Hematopoietic multipotent progenitor cell treated with erythropoietin and hydrocortisone succinate and interleukin-3 and kit ligand, for 6 days (in vitro differentiated cells): ENCODE measurements at places on chromosomes 13 and 19.

DNA sequence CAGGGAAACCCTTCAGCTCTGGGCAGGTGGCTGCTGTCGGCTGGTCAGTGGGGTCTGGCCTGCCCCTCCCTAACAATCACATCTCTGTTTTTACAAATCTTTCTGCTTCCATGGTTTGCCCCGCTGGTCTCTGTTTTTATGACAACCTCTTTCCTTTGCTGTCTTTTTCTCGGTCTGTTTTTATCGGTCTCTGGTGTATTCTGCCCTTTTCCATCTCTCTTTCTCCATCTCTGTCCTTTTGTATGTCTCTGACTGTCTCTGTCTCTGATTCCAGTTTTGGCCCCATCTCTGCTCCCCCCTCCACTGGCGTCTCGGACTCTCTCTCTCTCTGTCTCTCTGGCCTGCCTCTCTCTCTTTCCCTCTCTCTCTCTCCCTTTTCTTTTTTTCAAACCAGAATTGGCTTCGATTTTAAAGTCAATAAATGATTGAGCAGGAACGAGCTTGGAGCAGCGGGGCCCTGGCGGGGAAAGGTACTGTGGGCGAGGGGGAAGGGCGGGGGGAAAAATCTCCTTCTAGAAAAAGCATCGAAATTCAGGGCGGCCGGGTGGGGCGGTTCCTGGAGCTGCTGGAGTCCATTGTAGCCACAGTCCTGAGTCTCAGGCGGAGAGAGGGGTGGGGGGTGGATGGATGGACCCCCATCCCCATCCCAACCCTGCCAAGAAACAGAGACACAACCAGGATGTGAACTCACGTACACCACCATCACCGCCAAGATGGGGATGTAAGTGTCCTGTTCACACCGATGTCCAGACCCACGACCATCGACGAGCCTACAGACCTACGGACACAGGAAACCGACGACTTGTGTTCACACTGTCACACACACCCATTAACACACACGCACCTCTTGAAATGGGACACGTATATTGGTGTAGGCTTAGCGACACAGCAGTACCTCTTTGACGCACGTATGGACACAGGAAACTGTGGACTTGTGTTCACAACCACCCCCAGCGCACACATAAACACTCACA, 3.0 kb downstream of the NFIX start:
- no peak for DNase-seq

GRCh38 chr13:94028650-94029049, 450.8 kb downstream of the DCT start:
- no peak for DNase-seq

- no peak for DNase-seq
These were observed 1.4 kb upstream of the BST2 start for GRCh38 chr19:17406887-17407196.

DNA sequence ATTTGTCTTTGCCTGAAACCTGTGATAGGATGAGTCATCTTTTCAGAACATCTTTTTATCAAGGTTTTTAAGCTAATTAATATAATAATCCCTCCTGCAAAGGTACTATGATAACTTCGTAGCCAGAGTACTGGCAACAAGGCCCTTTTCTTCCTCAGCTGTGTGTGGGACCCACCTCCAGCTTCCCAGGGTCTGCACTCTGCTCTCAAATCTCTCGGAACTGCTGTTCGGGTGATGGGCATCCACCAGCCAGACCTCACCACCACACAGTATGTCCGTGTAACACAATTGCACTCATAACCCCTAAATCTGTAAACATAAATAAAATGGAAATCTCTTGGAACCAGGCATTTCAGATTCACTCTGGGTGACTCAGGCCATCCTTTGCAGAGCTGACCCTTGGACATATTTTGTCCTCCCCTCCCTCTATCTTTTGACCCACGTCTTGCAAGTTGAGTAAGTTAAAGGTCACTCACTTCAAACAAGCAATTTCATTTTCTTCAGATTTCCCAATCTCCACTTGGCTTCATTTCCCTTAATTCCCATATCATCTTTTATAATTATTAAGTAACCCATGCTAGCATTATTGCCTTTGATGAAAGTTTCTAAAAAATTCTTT, 29.5 kb downstream of the COL4A1 start:
- no peak for DNase-seq

DNA sequence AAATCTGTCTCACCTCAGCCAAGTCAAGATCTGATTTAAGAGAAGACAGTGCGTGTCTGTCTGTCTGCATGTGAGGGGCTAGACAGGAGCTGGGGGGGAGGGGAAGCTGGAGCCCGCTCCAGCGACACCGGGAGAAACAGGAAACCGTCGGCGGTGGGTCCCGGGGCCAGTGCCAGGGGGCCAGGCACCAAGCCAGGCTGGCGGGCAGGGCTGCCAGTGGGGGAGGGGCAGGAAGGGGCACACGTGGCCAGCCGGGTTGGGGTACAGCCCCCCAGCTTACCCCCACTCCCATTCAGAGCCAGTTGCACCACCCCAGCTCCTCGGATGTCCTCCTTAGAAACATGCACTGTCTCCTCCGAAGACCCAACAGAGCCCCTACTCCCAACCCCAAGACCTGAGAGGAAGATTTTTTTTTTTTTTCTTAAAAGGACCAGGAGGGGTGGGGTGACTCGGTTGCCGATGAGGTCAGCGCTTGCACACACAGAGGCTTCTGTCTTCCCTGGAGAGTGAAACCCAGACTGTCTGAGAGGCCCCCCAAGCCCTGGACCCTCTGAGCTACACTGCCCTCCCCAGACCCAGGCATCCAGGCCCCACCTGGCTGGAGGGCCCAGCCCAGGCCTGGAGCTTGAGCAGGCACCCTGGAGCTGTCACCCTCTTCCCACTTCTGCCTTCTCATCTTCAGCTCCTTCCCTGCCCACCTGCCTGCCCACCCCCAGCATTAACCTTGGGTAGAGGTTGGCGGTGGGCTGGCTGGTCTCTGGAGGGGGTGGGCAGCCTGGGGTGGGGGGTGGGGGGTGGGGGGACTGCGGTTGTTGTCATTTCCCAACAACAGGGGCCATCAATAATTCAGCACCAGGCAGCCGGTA, 4.0 kb downstream of the ERF start:
- peak; percentile 63 for DNase-seq

DNA sequence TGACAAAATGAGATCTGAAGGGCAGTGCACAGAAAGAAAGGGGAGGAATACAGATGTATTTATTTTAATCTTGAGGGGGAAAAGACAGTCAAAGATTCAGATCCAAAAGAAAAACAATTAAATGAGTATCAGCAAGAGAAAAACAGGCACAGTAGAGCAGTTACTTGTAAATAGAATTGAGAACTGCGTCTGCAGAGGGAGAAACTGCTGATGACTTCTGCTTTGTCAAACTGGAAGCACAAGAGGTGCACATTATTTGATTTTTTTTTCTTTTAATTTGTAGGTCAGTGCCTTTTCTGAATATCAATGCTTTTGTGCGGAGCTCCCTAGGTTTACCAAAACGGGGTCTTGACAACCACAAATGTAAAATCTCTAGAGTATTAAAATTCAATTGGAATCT, 37.3 kb downstream of the EFNB2 start:
- DNase-seq = peak; percentile 28

- no peak for DNase-seq
These were observed 261.8 kb downstream of the DLEU7 start for GRCh38 chr13:50581586-50582196.

DNA sequence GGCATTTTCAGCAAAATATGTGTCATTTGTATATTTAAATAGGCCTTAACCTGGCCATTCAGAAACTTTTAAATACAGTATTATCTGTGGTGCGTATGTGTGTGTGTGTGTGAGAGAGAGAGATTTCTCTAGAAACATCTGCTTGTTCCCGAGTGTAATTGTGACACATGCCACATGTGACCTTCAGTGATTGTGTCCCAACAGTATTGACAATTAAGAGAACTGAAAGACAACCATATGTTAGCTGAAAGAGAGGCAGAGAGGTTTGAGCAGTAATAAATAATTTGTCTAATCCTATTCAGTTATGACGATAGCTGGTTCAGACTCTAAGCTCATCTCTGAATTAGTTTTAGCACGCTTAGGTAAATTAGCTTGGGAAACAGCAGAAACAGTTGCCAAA, 1503.1 kb downstream of the PCDH9 start:
- no peak for DNase-seq

DNA sequence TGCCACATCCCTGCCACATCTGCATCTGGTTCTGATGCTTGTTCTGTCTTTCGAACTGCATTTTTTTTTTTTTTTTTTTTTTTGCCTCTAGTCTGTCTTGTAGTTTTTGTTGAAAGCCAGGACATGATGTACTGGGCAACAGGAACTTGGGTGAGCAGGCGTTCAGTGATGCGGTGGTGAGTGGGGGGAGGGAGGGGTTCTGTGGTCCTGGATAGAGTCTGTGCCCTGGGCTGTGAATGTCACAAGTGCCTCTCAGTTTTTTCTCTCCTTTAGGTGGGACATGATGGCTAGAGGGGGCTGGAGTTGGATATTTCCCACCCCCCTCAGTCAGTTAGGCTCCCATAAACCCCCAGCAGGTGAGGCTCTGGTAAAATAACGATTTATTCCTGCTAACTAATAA, 3.5 kb downstream of the CEACAM4 start:
- DNase-seq = peak; percentile 9

DNA sequence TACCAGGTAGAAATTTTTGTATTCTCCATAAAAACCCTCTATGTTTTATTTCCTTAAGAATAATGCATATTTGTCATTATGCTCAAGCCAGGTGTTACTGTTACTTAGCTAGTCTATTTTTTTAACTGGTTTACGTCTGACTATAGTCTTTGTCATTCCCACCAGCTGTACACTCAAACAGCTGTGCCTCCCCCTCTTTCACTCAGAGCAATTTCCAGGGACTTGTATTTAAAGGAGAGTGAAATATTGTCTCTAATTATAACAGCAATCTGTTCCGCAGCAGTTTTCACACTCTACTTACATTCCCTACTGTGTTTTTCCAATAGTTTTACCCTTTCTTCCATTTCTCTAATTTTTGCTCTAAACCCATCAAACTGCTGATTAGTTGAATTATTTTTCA, 813.6 kb upstream of the MIR17HG start:
- no peak for DNase-seq

- DNase-seq = peak; percentile 45
These were observed 253.8 kb downstream of the DLEU7 start for GRCh38 chr13:50589651-50590054.

- DNase-seq = peak; percentile 42
These were observed 136.1 kb downstream of the KCTD12 start for GRCh38 chr13:76750126-76750525.

DNA sequence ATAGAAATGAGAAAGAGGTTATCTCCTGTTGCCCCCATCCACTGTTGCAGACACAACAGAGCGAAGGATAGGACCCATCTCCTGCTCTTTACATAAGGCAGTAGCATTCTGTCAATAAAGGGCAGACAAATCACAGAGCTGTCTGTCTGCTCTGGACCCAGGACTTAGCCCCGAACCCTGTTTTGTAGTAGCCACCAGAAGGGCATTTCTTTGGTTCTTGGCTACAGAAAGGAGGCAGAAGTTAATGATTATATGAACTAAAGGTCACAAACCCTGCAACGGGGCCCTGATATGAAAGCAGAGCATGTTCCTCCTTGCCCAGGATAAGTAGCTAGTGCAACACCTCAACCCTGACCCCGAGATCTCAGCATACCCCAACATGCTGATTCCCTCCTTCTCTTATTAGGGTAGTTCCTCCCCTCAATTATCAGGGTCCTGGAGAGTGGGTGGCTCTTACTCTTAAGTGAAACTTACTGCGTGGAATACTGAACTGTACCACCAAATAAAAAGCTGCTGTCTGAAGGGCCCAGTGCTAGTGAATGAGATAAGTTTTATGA, 680.4 kb upstream of the SPRY2 start:
- no peak for DNase-seq

- peak; percentile 32 for DNase-seq
These were observed 6.6 kb downstream of the SLITRK5 start for GRCh38 chr13:87677496-87678371.

DNA sequence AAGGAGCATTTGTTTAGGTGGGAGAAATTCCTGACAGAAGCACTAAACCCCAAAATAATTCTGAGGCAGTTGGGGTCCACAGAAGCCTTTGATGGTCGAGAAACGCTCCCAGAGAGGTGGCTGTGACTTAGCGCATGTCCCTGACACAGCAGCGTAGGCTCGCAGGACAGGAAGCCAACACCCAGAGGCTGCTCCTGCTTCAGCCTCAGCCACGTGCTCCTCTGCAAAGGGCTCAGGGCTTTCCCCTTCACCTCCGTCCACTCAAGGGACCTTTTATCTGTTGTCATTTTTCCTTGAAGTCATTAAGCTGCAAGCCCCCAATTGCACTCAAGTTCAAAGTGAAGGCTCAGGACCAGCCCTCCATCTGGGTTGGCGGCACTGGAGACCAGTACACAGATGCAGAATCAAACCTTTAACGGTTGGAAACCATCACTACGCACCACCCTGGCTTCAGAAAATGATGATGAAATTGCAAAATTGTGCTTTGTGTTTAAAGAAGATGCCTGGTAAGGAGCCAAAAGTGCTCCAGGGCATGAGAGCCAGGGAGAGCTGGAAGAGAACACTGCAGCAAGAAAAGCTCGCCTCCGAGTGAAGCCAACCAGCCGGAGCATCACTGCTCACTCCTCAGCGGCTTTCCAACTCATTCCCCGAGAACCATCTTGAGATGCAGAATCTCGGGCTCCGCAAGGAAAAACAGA, 219.6 kb downstream of the RAP2A start:
- DNase-seq = no peak

GRCh38 chr13:45367358-45367757, 26.4 kb upstream of the TPT1 start:
- peak; percentile 89 for DNase-seq

- no peak for DNase-seq
These were observed 654 bp upstream of the MEGF8 start for GRCh38 chr19:42324655-42325307.

DNA sequence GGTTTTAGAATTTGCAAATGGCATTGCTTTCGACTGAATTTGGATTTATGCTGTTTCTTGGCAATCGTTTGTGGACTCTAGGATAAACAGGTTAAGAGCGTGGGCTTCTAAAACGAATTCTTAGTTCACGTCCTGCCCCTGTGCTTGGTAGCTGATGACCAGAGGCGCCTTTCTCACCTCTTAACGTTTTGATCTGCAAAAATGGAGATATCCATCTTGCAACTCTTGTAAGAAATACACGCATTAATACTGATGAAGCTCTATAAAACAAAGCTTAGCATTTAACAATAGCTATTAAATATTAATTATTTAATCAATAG, 580 bp upstream of the KATNAL1 start:
- DNase-seq = peak; percentile 32
